T-helper 2 cell treated with Interferon-gamma antibody and Interleukin-4, amounts not matched to agents 100 ng/mL and 5 ng/mL, for 36 hours (primary cell): ENCODE measurements at places on chromosomes 5 and 9. TPM values are rescaled to one million over a fixed set of nuclear protein-coding genes. Genes with fewer than 3 reads are reported as not detected.

KLF4 gene
- 0.18 and 0.27 TPM in 2 replicates for total RNA-seq

MLANA gene
- total RNA-seq: not detected in 2 replicates

PCDHGA7 gene
- 0.30 TPM in 2 replicates for total RNA-seq

NR5A1 gene
- not detected in 2 replicates for total RNA-seq

CBY3 gene
- 0.32 and 0.57 TPM in 2 replicates for total RNA-seq

PNPLA7 gene
- total RNA-seq: 3.0 and 3.3 TPM in 2 replicates

SPATA31D4 gene
- total RNA-seq: not detected in 2 replicates

PDCD1LG2 gene
- 2.5 TPM in 2 replicates for total RNA-seq

SPATA31A1 gene
- total RNA-seq: not detected in 2 replicates

PLPPR1 gene
- total RNA-seq: not detected in 2 replicates

F2RL2 gene
- not detected in 2 replicates for total RNA-seq

KIF4B gene
- total RNA-seq: 0.07 TPM in 1 of 2 replicates, not detected in the other

LRRTM2 gene
- total RNA-seq: 0.02 and 0.09 TPM in 2 replicates
